ENCODE measurements at places on chromosomes 6 and 20. TPM values are rescaled to one million over a fixed set of nuclear protein-coding genes. Genes with fewer than 3 reads are reported as not detected.

PCSK2 gene
- not detected for total RNA-seq

KCNQ5 gene
- 5.9 TPM for total RNA-seq

MAS1 gene
- total RNA-seq = not detected

SRMS gene
- not detected for total RNA-seq

EEF1A1 gene
- 14,617 TPM for total RNA-seq

BCAS1 gene
- total RNA-seq = 0.05 TPM

TGIF2 gene
- 27.1 TPM for total RNA-seq

C20orf141 gene
- total RNA-seq = not detected

ZBP1 gene
- 10.9 TPM for total RNA-seq
